Stimulated activated CD4-positive, alpha-beta T cell treated with anti-CD3 and anti-CD28 coated beads, Interleukin-12 subunit alpha, Interleukin-12 subunit beta, amount 100 ng/mL, for 4 hours (primary cell): ENCODE measurements at places on chromosomes 11 and 22.

DNA sequence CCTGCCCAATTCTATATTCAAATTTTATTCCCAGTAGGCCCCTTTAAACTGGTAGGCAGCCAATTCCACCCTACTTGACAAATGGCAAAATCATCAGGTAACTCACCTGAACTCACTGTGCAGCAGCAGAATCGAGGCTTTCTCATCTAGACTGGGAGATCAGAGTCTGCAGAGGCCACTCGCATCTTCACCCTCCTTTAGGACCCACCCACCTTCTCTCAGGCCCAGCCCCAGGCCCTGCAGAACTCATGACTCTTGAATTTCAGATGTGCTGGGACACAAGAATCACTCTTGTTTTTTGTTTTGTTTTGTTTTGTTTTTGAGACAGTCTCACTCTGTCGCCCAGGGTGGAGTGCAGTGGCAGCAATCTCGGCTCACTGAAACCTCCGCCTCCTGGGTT lies 38.8 kb downstream of the MICAL3 start:
- DNase-seq = no peak

DNA sequence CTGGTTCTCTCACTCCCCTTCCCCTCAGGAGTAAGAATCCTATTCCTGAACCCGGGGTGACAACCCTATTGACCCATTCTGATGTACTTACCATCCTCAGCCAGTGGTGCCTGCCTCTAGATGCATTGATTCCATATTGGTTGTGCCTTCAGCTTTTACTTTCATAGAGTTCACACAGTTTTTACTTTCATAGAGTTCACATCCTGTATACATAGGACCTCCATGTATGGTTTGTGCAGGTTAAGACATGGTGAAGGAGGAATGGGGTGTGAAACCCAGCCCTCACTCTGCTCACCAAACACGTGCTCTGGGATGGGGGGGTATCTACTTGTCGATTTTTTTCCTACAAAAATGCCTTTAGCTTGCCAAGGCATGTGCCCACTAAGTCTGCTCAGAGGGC lies 105.6 kb upstream of the TBCEL start:
- no peak for DNase-seq

DNA sequence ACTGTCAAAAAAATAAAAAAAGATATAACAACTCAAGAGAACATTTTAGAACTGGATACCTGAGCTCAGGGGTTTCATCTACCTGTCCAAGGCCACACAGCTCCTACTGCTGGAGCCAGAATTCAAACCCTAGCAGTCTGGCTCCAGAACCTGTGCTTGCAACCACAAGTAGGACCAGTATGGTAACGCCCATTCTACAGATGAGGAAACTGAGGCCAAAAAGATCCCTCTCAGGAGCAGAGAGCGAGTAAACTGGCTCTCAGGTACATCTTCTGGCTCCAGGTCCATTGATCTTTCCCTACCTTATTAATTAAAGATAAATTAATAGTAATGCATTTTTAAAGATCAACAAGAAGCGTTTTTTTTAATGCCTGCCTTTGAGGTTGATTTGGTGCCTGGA lies 19.2 kb downstream of the P2RX3 start:
- DNase-seq = no peak

DNA sequence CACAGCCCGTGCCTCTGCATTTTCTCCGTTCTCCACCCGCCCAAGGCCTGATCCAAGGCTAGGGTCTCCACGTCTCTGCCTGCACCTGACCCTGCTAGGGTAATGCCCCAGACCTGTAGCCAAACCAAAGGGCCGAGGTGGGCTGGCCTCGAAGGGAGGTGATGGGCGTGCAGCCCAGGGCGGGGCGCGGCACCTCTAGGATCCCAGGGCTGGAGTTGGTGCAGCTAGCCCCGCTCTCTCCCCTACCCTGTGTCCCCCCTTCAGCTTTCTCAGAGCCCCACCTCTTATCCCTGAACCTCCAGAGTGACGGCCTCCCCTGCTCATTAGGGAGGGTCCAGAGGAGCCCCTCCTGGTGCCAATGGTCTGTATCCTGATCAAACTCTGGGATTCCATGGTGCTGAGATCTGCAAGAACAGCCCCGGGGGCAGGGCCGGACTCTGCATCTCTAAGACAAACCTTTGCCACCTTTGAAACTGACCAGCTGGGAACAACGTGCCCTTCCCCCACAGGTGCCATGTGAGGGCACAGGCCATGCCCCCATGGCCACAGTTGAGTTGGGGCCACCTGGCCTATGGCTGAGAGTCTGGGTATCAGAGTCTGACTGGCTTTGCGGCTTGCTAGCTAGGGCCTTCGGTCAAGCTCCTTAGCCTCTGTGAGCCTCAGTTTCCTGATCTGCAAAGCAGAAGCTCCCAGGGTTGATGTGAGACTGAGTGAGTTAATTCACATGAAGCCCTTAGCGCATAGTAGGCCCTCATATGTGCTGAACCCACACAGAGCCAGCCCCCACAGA lies 23.1 kb upstream of the CBX7 start:
- DNase-seq = no peak

GRCh38 chr11:112307616-112308015 lies 47.0 kb upstream of the PLET1 start:
- DNase-seq = no peak

- DNase-seq = no peak
These were observed 104.8 kb downstream of the ZNF280B start for GRCh38 chr22:22403771-22404170.

GRCh38 chr11:89612096-89612495 lies 98.0 kb upstream of the TRIM77 start:
- no peak for DNase-seq

GRCh38 chr11:5203366-5203765 lies 2.9 kb upstream of the OR51V1 start:
- DNase-seq = no peak

DNA sequence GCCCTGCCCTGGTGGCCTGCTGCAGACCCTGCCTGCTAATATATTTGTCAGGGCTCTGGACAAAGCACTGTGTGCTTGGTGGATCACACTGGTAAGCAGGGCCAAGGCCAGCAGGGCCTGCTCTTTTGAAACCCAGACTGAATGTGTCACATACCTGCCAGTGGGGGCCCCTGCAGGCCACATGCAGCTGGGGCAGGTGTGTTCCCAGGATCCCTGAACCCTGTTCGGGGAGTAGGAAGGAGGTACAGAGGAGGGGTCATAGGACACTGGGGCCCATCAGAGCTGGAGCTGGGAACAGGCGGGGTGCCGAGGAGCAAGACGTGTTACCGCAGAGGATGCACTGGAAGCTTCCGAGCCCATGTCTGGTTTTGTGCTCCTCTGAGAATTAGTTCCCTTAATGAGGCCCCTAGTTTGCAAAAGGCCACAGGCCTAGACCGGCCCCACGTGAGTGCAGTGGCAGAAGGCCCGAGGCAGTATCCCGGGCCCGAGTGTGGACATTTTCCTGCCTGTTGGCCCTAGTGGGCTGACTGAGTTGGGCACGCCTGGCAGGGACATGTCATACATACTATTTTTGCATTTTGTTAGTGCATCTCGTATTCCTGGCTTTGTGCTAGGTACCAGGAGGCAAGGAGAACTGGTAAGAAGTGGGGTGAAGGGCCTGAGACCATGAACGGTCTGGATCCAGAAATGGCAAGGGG lies 11.2 kb upstream of the ACR start:
- no peak for DNase-seq

- DNase-seq = no peak
These were observed 86.1 kb downstream of the GRM5 start for GRCh38 chr11:88979641-88980040.

GRCh38 chr22:30313527-30314363 lies 13.0 kb downstream of the TBC1D10A start:
- no peak for DNase-seq

GRCh38 chr11:105005451-105005845 lies 17.5 kb downstream of the CASP5 start:
- no peak for DNase-seq

- DNase-seq = no peak
These were observed 35.6 kb downstream of the GNAZ start for GRCh38 chr22:23105919-23106318.

DNA sequence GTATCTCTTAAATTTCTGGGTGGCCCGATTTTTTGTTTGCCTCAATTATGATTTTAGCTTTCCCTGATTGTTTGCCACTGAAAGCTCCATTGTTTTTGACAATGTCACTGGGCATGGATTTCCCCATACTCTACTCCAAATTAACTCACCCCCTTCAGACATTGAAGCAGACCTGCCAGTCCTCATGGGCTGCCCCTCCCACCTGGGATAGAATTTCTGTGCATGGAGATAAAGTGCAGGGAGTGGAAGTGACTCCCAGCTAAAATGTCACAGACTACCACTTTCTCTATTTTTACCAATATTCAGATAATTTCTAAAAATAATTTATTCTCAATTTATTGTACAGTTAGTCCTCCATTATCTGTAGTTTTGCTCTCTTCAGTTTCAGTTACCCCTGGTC lies 79.1 kb upstream of the CLPB start:
- DNase-seq = no peak

- DNase-seq = no peak
These were observed 13.0 kb upstream of the BCL9L start for GRCh38 chr11:118938491-118939403.

- DNase-seq = no peak
These were observed 94.5 kb downstream of the FDX1 start for GRCh38 chr11:110524238-110524637.

- DNase-seq = no peak
These were observed 92.5 kb downstream of the LRRC32 start for GRCh38 chr11:76577921-76578653.

DNA sequence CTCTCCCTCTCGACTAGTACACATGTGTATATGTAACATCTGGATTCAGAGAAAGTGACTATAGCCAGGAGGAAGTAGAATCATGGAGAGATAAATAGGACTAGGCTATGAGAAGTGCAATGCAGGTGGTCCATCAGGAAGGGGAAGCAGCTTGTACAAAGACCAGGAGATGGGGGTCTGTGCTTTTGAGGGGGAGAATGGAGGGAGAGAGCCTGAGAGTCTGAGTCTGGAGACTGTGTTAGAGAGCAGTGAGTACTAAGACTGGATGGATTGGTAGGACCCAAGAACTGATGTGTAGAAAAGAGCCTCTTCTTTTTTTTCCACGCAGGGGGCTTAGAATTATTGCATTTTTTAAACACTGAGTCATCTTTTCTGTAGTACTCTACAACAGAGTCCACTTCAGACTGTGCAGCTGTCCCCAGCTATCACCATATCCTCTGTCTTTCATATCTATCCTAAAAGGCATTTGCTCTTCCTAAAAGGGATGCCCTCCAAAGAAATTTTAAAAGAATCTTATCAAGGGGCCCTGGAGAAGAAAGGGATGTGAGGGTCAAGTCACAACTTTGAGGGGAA lies 80.4 kb downstream of the BDNF start:
- no peak for DNase-seq

- DNase-seq = no peak
These were observed 38.5 kb downstream of the GRIK4 start for GRCh38 chr11:120550007-120550406.

- no peak for DNase-seq
These were observed 10.9 kb downstream of the PDGFD start for GRCh38 chr11:104152941-104153505.

- DNase-seq = no peak
These were observed 8.8 kb downstream of the RRAS2 start for GRCh38 chr11:14350215-14350614.

- DNase-seq = no peak
These were observed 10.9 kb downstream of the MRGPRF start for GRCh38 chr11:69002110-69002569.

DNA sequence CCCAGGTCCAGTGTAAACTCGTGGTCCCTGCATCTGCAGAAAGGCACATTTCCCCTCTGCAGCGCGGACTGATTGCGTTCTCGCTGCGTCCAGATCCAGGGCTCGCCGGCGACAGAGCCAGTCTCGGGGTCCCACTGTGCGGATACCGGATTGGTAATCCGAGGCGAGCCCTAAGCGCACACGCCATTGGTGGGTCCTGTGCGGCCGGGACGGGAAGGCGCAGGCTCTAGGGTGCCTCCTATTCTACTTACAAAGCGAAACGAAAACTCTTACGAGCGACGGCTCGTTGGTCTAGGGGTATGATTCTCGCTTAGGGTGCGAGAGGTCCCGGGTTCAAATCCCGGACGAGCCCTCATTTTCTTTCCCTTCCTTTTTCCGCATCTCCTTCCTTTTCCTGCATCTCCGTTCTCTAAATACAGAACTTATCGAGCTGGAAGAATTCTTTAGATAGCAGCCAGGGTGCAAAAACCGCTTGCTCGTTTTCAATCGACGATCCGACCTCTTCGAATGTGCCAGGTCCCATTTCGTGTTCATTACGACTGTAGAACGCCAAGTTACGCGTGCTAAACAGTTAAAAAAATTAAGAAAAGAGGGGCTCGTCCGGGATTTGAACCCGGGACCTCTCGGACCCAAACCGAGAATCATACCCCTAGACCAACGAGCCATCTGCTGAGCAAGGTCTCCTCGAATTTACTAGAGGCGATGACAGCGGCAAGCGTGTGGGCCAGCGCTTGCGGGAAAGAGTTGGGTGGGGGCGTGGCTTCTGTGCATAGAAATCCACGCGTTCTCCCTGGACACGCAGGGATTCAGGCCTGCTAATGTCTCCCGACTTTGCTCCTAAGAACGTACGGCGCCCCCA lies 29.2 kb upstream of the WNT11 start:
- DNase-seq = peak; percentile 91

GRCh38 chr11:68189082-68189481 lies 24.0 kb downstream of the KMT5B start:
- DNase-seq = no peak

DNA sequence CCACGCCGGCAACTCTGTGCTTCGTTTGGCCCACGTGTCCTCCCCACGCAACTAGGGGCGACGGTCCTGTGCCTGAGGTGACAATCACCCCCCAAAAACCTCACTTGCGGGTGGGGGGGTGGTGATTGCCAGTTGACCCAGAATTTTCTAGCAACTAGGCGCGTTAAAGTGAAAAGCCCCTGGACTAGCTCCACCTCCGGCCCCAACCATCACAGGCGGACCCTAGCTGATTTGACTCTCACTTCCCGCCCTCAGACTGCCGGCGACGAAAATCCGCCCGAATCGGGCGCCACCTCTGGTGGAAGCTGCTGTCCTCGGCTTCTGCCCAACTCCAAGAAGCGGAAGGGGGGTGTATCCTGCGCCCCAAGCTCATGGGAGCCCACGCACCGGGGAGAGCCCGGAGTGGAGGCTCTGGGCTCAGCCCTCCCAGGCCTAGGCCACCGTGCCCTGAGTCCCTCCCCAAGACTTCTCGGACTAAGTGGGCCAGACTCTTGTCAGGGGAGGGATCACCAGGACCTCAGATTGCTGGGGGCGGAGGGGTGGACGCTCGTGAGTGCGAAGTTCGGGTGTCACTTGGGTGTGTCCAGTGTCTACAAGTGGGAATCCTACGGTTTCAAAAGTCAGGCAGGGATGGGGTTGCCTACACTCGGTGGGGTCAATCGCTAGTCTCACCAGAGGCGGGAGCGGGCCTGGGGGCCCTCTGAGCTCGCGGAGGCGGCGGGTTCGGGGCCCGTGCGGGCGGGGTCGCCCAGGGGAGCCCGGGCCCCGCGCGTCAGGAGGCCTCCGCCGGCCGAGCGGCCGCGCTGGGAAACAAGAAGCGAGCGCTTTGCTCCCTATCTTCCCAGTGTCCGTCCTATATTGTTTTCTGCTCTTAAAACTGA lies 12.3 kb downstream of the PAX6 start:
- DNase-seq = no peak

- no peak for DNase-seq
These were observed 338.6 kb downstream of the SHANK2 start for GRCh38 chr11:70913715-70914231.

GRCh38 chr11:69870766-69871165 lies 51.5 kb upstream of the FGF3 start:
- no peak for DNase-seq
